ENCODE measurements at places on chromosomes 4 and X. TPM values are rescaled to one million over a fixed set of nuclear protein-coding genes. Genes with fewer than 3 reads are reported as not detected.

DNA sequence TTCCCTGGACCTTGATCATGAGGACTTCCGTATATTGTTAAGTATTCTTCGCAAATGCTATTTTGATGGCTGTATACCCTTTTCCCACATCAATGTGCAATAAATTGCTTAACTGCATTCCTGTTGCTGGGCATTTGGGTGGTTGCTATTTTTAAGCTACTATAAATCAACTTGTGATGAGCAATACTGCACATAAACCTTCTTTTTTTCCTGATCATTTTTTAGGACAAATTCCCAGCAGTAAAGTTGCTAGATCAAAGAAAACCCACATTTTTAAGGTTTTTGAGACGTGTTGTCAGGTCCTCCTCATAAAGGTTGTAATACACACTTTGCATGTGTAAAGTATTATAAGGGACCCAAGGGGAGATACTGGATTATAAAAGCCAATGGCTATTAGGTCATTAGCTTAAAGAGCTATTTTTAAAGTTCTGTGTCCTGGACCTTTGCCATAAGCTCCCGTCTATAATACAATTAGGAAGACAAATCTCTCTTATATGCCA is 35.6 kb downstream of the LIMCH1 start:
- DNase-seq, result no peak

DNA sequence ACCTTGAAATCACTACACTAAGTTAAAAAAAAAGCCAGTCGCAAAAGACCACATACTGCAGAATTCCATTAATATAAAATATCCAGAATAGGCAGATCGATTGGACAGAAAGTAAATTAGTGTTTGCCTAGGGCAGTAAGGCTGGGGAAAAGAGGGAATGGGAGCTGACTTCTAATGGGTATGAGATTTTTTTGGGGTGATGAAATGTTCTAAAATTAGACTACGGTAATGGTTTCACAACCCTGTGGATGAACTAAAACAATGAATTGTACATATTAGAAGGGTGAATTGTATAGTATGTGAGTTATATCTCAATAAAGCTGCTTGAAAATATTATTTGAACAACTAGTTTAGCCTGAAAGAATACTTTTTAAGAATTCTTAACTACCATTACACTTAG is 6.7 kb upstream of the GPRIN3 start:
- DNase-seq, result no peak

DNA sequence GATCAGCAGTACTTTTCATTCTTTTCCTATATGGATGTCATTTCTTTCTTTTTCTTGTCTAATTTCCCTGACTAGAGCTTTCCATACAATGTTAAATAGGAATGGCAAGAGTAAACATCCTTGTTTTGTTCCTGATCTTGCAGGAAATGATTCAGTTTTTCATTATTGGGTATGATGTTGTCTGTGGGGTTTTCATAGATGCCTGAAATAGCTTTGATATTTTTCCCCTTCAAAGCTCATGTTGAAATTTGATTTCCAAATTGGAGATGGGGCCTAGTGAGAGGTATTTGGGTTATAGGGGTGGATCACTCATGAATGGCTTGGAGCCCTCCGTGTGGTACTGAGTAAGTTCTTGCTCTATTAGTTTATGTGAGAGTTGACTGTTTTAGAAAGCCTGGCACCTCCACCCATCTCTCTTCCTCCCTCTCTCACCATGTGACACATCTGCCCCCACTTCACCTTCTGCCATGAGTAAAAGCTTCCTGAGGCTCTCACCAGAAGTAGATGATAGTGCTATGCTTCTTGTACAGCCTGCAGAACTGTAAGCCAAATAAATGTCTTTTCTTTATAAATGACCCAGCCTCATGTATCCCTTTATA is 22.3 kb upstream of the VSIG1 start:
- DNase-seq, result no peak

Gene LCORL
- total RNA-seq, result 5.5 TPM

Gene ANOS1
- total RNA-seq, result 4.2 TPM

DNA sequence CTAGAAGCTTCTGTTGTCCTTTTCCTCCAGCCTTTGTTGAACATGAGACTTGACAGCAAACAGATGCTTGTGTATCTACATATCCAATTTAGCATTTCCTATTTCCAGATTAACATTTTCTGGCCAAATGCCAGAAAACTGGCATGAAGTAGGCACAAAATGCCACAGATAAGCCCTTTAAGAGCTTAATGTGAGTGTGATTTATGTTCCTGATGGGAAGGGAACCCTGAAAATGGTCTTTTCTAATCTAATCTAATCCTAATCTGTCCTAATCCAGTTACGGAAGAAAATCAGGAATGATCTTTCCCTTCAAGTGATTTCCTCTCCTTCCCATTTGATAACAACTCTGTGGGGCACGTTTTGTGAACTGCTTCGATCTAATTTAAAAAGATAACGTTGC is 133.0 kb upstream of the C1QTNF7 start:
- no peak for DNase-seq

DNA sequence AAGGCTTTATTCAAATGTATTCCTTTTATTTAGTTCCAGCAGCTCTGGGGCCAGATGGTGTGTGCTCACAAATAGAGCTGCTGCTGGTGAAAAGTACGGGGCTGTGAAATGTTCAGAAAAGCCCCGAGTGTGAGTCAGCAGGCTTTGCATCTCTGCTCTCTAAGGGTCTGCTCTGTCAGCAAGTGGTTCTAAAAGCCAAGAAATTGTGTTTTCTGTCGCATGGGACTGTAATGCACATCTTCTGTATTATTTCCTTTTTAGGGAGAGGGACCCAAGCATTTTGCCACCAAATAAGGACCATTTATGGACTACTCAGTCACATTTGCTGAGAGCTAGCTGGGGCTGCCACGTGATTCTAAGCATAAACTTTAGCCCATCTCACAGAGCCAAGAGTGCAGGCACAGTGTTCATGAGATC is 82.9 kb upstream of the NHS start:
- DNase-seq, result no peak

GRCh38 chrX:56226980-56227379 is 5.2 kb upstream of the KLF8 start:
- DNase-seq, result no peak

DNA sequence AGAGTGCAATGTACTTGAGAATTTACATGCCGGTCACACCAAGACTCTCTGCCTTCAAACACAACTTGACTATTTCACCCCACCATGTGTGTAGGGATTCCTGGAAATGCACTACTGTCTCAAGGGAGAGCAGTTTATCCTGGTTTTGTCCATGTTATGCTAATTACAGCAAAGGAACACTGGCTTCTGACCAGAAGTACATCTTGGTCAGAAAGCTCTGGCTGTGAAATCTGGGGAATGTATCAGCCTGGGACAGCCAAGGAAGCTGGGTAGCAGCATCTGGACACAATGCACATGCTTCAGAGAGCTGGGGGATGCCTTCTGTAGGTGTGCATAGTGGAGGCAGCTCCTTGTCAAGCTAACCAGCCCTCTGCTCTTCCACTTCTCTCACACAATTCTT is 1432.6 kb upstream of the TENM3 start:
- no peak for DNase-seq

Gene OTC
- not detected for total RNA-seq

- DNase-seq, result no peak
Measured at GRCh38 chr4:7719354-7720174, 220.1 kb downstream of the AFAP1 start.

- no peak for DNase-seq
Measured at GRCh38 chrX:13520351-13520750, 49.0 kb upstream of the EGFL6 start.

DNA sequence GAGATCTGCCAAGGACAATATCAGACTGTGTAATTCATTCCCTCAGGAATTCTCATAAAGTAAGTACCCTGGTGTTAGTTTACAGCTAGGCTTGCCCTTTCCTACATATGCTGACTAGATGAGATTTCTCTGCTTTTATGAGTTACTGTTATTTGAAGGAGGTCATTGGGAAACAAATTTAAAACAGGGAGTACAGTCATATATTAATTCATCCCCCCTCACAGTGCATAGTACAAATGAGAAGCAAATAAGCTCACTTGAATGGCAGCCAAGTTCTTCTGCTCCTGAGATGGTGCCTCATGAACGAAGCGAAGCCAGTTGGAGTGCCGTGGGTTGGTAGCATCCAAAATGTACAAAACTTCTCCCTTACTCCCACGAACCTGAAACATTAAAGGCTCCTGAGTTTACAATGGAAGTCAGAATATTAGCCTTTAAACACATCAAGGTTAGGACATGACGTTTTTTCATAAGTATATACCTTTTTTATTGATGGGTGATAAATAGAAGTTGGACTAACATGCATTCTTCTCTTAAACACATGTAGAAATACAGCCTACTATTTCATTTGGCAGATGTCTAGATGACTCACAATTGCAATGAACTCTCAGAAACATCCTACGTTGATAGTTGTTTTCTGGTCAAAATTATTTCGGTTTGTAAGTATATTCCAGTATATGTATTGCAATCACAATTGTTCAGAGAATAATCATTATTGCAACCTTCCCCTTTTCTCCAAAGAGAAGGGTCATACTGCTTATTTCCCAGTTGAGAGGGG is 69.2 kb downstream of the PRDM5 start:
- DNase-seq, result no peak

- DNase-seq, result no peak
Measured at GRCh38 chr4:87017580-87018342, 83.0 kb downstream of the AFF1 start.

Gene LEF1
- 4.5 TPM for total RNA-seq

Gene PNMA5
- total RNA-seq, result not detected

Gene USP27X
- 2.3 TPM for total RNA-seq

DNA sequence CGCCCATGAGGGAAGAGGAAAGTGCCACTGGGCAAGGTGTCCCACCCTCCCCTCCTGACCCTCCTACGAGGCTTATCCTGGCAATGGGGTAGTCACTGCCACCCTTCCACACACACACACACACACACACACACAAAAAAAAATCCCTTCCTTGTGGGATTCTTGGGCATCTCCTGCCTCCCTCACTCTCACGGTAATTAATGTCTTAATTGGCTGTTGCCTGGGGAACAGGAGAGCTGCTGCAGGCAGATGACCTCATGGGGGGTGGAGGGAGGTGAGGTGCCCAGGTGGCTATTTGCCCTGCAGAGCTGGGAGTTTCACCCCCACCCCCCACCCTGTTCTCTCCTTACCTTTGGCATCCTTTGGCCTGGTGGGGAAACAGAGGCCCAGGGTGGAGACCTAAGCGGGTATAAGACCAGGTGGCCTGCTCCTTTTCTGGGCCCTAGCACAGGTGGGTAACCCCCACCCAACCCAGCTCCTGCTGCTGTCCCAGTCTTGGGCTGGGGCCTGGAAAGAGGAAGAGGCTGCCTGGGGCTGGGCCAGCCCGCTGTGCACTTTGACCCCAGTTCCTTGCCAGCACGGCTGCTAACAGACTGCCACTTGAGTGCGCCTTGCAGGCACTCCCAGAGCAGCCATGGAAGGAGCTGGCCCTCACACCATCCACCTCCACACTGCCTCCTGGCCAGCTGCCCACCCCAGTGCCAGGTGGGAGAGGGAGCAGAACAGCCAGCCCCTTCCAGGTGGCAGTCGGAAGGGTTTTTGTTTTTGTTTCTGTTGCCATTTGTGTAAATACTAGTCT is 12.6 kb downstream of the EFNB1 start:
- no peak for DNase-seq

- DNase-seq, result no peak
Measured at GRCh38 chrX:144612076-144612475, 635.2 kb upstream of the SPANXN1 start.

DNA sequence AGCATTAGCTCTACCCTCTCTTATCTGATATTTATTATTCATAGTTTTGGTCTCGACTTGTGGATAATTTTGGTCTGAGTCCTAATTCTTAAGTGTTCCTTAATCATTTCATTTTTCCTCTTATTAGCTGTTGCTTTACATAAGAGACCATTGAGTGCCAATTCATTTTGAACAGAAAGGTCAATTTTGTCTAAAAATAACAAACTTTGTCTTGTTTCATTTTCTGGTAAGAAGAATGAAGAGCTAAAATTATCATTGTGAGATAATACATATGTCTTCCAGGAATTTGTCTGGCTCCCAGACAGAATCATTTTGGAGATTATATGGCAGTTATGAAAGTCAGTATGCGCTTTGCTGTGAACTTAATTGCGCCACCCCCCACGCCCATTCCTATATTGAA is 1471.8 kb downstream of the PCDH7 start:
- no peak for DNase-seq

GRCh38 chr4:133621628-133622027 is 472.5 kb downstream of the PCDH10 start:
- no peak for DNase-seq

Gene KIT
- total RNA-seq, result 2.3 TPM

GRCh38 chr4:41865981-41866798 is 69.0 kb upstream of the TMEM33 start:
- no peak for DNase-seq

Gene NR0B1
- total RNA-seq, result not detected

Gene MAGEA12
- not detected for total RNA-seq

- DNase-seq, result no peak
Measured at GRCh38 chr4:156969911-156970310, 1.7 kb downstream of the PDGFC start.

DNA sequence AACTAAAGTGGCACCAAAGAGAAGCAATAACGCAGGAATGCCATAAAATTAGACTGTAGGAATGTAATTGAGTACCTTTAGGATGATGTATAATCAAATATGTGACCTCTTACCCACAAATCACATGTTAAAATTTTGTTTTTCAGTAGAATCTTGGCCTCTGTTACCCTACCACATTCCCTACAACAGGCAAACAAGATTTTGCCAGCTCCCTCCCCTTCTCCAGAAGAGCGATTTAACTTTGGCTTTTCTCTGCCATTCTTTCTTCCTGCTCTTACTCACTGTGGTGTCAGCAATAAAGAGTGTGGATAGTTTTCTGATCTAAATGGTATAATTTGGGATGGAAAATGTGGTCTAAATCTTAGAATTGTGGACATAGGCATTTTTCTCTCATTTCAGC is 57.2 kb downstream of the TRIM2 start:
- no peak for DNase-seq

DNA sequence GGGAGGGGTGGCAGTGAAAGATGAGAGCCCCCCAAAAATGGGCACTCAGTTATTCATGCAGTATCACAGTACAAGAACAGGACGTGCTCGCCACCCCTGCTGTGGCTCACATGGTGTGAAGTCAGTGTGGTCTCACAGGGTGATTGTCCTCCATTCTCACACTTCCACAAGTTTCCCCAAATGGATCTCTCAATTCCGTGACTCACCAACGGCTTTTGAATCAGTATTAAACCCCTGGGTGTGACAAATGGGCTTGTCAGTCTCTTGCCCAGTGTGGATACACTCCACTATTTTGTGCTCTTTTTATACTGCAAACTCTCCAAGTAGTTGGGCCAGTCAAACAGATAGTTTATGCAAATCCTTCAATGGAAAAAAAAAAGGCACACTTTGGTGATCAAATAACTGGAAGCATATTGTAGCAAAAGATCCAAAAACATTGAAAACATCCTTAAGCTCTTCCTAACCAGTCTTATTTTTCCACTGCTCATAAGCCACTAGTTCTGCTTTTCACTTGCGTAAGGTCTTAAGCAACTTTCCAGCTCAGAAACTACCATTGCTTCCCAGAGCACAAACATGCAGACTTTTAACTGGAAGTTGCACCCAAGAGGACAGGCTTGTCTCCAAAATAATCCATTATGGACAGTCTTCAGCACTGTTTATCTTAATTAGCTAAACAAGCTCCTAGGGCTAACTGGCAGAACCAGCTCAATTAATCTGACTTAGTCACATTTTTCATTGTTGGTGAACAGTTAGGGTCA is 365.7 kb downstream of the PPP3CA start:
- DNase-seq, result no peak

- DNase-seq, result no peak
Measured at GRCh38 chr4:157713342-157713741, 459.5 kb downstream of the GASK1B start.

GRCh38 chr4:109072595-109072994 is 229.9 kb downstream of the COL25A1 start:
- DNase-seq, result no peak

Measured in cardiac septum (tissue), 1 donor.